ENCODE measurements at places on chromosomes 1 and 21.

DNA sequence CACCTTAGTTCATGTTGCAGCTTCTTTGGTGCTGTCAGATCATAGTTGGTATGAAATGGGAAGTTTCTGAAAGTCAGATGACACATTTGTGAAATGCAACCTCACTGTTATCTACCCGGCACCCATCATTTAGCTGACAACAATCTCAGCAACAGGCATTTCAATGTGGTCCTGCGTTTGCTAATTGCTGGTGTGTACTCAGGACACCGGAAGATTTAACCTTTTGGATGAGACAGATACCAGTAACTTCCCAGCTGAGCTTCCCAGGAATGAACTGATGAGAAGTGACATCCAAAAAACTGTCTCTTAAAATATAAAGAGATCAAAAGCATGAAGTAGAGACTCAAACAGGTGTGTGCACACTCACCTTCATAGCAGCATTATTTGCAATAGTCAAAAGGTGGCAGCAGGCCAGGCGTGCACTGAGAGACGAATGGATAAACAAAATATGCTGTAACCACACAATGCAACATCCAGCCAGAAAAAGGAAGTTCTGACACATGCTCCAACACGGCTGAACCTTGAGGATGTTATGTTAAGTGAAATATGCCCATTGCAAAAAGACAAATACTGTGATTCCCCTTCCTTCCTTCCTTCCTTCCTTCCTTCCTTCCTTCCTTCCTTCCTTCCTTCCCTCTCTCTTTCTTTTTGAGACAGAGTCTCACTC is 7.9 kb upstream of the CLDN14 start:
- DNase-seq = no peak

GRCh38 chr21:41861987-41862386 is 17.2 kb downstream of the PRDM15 start:
- no peak for DNase-seq

- no peak for DNase-seq
These were observed 6.1 kb downstream of the BMP8A start for GRCh38 chr1:39497585-39497984.

DNA sequence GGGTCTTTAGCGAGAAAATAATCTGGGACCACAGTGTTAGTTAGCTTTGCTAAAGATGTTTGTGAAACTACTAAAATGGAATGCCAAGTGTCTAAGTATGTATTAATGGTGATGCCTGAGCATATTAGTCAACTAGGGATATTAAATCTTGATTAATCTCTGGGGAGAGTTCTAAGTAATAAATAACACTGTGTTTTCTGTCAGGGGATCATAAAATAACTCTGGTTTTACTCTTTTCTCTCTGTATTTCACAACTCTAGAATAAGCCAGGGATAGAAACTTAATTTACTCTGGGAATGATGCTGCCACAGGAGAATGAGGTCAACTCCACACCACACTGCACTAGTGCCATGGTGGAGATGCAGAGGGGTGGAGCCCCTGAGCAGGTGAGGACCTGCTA is 399.2 kb downstream of the PTBP2 start:
- no peak for DNase-seq

- DNase-seq = no peak
These were observed 101.3 kb downstream of the PRRX1 start for GRCh38 chr1:170765279-170765678.
